AG04450 (cell line): ENCODE measurements at places on chromosomes 4 and X.

GRCh38 chr4:180550106-180550505, 1693.1 kb upstream of the TENM3 start:
- DNase-seq: no peak

DNA sequence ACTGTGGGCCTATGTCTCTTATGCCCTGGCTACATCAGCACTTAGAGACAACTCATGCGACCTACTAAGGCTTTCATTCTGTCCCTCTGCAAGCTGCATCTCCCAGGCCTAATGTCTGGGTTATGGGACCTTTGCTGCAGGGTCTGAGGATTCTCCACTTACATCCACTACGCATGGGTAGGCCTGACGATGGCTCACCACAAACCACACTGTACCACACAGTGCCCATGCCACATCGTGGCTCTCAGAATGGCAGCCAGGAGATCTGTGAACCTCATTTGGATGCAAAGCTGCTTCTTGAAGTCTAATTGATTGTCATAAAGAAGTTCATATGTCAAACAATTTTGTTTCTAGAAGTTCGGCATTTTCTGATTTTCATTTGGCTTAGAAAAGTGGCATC, 84.6 kb upstream of the BEND4 start:
- DNase-seq: no peak

- DNase-seq: no peak
Measured at GRCh38 chr4:37051866-37052265, 192.7 kb upstream of the NWD2 start.

- DNase-seq: no peak
Measured at GRCh38 chrX:22164770-22165388, 107.8 kb upstream of the CBLL2 start.

DNA sequence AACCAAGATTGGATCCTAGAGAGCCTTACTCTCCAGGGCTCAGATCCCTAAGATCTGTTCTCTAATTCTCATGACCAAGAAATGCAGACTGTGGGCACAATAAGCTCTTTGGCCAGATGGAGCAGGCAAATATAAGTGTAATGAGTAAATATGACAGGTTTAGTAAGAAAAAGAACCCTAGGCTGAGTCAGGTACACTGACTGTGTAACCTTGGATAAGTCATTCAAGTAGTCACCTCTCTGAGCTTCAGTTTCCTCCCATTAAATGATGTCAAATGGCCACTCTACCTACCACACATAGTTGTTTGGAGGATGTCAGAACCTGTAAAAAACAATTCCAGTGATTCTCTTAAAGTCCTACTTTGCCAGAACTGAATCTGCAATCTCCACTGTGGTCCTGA, 8.3 kb upstream of the EDA start:
- DNase-seq: no peak

- DNase-seq: no peak
Measured at GRCh38 chr4:107834241-107834794, 9.6 kb downstream of the SGMS2 start.

- no peak for DNase-seq
Measured at GRCh38 chr4:88158038-88158488, 376 bp downstream of the ABCG2 start.

- no peak for DNase-seq
Measured at GRCh38 chrX:100090931-100091330, 319.1 kb downstream of the PCDH19 start.

DNA sequence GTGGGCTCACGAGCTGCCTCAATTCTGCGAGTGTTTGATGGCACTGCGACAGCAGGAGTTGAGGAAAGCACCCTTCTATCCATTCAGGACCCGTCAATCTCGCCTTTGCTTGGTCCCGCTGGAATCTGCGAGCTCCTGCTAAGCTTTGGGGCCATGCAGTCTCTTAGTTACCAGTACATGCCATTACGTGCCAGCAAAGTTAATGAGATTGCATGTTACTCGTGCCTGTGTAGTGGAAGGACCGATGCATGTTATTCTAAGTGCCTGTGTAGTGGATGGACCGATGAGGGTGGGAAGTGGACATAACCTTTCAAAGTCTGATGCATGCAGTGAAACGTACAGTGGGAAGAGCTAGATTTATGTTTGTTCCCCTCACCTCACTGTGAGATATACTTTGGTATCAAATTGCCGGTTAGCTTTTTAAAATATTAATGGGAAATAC, 569 bp downstream of the RPS3A start:
- no peak for DNase-seq

DNA sequence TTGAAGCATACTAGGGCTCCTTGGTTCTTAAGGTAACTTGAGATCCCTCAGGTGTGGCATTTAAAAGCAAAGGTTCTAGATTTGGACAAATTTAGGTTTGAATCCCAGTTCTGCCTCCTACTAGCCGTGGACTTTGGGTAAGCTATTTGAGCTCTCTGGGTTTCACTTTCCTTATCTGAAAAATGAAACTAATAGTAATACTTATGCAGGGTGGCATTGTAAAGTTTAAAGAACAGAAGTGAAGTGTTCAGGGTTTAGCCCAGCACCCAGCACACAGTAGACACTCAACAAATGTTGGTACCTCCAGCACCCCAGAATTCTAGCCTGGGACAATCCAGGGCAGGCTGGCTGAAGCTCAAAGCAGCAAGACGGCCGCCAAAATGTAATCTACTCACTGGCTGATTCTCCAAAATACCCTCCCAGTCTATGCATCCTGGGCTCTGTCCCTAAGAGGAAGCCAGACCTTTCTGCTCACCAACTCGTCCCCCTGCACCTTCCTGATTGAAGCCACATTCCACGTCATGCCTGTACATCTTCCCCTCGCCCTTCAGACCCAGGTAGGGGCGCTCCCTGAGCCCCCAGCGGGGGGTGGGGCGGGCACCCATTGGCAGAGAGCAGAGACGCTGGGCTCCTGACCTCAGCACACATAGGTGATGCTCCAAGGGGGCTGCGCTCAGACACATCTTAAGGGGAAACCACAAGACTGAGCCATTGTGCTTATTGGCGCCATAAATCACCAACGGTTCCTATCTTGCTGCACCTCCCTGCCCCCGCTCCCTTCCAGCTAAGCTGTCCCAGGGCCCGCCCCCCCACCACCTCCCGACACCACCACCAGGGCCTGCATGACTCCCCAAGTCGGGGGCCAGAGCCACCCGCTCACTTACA, 160.6 kb downstream of the BCOR start:
- no peak for DNase-seq

GRCh38 chrX:78455901-78456300, 128.5 kb upstream of the CYSLTR1 start:
- DNase-seq: no peak

DNA sequence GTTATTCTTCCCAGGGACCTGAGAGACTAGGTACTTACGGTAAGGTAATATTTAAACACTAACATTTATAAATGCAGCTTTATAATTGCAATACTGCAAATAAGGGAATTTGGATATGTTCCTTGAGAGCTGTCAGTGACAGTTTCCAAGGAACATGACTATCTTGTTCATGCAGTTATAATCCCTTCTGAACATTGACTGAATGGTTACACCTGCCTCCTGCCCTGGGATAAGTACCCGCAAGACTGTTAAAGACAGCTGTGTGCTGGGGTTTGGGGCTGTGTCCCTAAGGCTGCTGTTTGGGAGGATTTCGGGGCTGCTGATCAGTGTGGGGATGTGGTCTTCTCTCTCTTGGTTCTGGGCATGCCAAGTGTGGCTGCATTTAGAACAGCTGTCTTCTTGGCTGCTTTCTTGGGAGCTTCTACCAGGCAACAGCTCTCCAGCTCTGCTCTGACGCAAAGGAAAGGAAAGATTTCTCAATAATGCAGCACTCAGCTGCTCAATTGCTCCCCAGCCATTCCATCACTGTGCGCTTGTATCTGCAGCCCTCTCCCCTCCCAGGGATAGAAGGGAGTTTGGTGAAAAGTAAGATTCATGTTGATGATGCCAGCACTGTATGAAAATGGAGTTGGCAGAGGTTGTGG, 298.8 kb upstream of the TAPT1 start:
- peak; percentile 76 for DNase-seq

DNA sequence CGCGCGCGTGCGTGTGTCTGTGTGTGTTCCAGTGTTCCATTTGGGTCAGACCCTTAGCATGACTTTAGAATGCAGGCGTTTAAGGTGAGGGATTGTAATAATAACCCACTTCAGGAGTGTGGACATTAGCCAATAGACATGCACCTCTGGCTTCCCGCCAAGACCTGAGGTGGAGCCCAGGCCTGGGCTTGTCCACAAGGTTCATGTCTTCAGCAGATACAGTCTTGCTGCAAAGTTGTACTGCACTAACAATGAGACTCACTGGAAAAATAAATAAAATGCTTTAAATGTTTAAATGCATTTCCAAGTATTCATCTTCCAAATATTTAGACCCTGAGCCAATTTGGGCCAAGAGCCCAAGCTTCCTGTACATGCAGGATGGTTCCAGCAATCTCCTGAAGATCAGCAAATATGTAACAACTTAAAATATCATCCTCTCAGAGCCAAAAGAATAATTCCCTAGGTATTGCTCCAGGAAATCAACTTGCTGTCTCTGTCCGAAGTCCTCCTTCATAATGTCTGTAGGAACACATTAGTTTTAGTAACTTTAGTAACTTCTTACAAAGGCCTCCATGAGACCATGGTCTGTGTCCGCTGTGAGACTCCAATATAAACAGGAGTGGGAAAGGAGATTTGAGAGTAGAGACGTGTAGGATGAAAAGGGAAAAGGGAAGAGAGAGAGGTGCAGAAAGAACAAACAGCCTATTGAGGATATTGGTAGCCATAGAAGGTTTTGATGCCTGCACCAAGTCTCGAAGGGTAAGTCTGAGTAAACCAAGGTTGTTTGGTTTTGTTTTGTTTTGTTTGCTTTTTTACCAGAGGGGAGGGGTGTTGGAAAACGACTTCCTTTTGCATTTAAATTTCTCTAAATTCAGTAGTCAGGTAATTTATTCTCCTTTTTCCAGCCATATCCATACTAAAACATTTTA, 98.5 kb upstream of the KLF3 start:
- peak; percentile 49 for DNase-seq

GRCh38 chr4:148790691-148791090, 348.5 kb upstream of the NR3C2 start:
- DNase-seq: no peak

- DNase-seq: no peak
Measured at GRCh38 chr4:24794480-24794879, 893 bp upstream of the SOD3 start.

DNA sequence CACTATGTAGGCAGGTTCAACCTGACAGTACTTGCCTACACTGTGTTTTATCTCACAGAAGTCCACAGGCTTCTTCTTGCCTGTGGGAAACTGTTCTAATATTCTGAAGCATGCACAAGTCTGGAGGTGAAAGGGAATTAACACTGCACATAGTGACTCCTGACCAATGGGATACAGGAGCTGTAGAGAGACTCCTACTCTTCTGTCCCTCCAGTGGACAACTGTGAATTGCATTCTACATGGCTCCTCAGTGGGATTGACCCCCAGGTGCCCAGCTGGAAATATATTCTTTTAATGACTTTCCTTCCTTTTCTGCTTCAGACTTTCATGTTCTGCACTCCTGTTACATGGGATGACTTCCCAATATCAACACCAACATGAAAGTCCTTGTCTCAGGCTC, 8.2 kb upstream of the YIPF6 start:
- DNase-seq: no peak

- DNase-seq: no peak
Measured at GRCh38 chr4:167218022-167218608, 16.2 kb downstream of the SPOCK3 start.

DNA sequence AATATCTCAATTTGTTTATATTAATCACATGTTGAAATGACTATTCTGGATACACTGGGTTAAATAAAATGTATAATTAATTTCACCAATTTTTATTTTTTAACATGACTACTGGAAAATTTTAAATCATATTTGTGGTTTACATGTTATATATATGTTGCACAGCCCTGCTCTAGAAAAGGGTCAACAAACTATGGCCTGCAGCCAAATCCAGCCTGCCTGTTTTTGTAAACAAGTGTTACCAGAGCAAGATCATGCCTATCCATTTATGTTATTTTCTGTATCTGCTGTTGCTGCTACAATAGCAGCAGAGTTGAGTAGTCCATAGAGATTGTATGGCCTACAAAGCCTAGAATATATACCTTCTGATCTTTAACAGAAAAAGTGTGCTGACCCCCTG, 1.2 kb downstream of the TCEANC start:
- DNase-seq: no peak

DNA sequence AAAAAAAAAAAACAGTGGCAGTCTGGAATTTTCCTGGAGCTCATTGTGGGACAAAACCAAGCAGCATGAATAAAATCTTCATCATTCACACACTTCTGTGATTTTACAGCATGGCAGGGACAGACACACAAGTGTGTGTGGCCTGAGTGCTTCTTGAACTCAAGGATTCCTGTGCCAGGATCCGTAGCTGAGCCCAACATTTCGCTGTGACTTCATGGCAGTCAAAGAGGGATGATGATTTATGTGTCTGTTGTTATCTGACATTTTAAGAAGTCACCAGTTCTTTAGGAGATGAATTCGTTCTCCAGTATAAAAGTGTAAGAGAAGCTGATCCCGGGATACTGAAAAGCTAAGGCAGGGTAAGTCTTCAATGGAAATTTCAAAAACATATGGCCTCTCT, 57.0 kb downstream of the ING2 start:
- no peak for DNase-seq

- DNase-seq: no peak
Measured at GRCh38 chr4:150909116-150909515, 106.0 kb downstream of the LRBA start.

- no peak for DNase-seq
Measured at GRCh38 chr4:47088298-47088697, 56.9 kb downstream of the GABRB1 start.

DNA sequence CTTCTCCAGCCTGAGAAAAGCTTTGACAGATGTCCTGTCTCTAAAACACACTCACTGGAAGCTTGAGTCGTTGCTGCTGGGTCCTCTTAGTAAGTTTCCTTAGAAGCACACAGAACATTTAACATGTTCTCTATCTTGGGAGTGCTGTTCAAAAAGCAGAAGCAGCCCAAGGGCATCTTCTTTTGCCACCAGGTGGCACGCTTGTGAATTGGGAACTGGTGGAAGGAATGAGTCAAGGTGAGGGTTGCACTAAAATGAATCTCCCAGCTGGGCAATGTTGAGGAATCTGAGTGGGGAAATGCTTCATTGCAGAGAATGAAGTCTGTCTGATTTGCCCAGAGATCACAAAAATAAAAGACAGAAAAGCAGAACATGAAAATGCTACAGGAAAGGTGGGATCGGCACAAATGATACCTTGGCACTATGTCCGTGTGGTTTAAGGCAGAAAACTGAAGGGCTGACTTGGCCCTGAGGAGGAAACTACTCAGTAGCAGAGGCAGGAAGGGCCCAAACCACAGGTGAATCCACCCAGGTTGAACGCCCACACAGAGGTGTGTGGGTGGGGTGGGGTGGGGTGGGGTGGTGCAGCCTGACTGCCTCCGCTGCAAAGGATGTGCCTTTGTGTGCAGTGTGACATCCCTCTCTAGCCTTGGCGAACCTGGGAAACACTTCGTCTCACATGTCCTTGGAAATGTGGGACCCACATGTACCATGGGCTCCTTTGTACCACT, 26.0 kb downstream of the KIT start:
- no peak for DNase-seq

GRCh38 chr4:75630937-75631329, 605 bp upstream of the CDKL2 start:
- no peak for DNase-seq
